ENCODE measurements at places on chromosomes 2 and 18. TPM values are rescaled to one million over a fixed set of nuclear protein-coding genes. Genes with fewer than 3 reads are reported as not detected.

Gene EHD3
- total RNA-seq, result 1.7 TPM

Gene NFU1
- 22.2 TPM for total RNA-seq

Gene ST6GAL2
- not detected for total RNA-seq

Gene CAPN13
- total RNA-seq, result not detected

Gene SULT1C2
- total RNA-seq, result not detected

Gene DYNAP
- not detected for total RNA-seq

Gene KIF1A
- total RNA-seq, result not detected

Gene FSIP2
- total RNA-seq, result 0.96 TPM

Gene GPBAR1
- total RNA-seq, result 1.6 TPM

Gene IGFBP5
- total RNA-seq, result not detected

Gene TEX44
- not detected for total RNA-seq

Gene RAD51AP2
- total RNA-seq, result not detected

Gene SKOR2
- total RNA-seq, result not detected

Gene PROM2
- total RNA-seq, result 0.60 TPM

Gene ALPG
- total RNA-seq, result not detected

Gene RNF138
- total RNA-seq, result 177 TPM

Gene MYO1B
- total RNA-seq, result 0.98 TPM

Gene PPP1R1C
- total RNA-seq, result not detected

Gene KRTCAP3
- 11.5 TPM for total RNA-seq

Gene MAP4K3
- total RNA-seq, result 18.4 TPM

Gene TNFRSF11A
- 1.7 TPM for total RNA-seq

Gene RIT2
- total RNA-seq, result not detected

Gene DSEL
- total RNA-seq, result 0.52 TPM

Gene ARHGEF4
- 4.1 TPM for total RNA-seq

Gene NEUROD1
- not detected for total RNA-seq

Gene OXER1
- total RNA-seq, result not detected

Gene SEPTIN10
- total RNA-seq, result 2.6 TPM

Gene IL1A
- not detected for total RNA-seq

Gene ECEL1
- total RNA-seq, result not detected

Gene IL1RN
- total RNA-seq, result 0.31 TPM

Gene NAGK
- total RNA-seq, result 62.3 TPM

Gene RAB10
- total RNA-seq, result 13.5 TPM

Gene MAPK4
- not detected for total RNA-seq

Gene FER1L5
- not detected for total RNA-seq

Gene IL37
- not detected for total RNA-seq

Gene PLEKHM3
- total RNA-seq, result 11.6 TPM

Gene TPO
- not detected for total RNA-seq

Gene ZEB2
- 12.3 TPM for total RNA-seq

Gene LHCGR
- not detected for total RNA-seq

Gene LIPT1
- total RNA-seq, result 13.3 TPM

Gene MYOM1
- total RNA-seq, result 0.74 TPM

Gene PTGR3
- 14.3 TPM for total RNA-seq

Gene ING5
- total RNA-seq, result 51.3 TPM

Gene NABP1
- 32.0 TPM for total RNA-seq

Gene ZC3H6
- 18.0 TPM for total RNA-seq

Gene CCDC150
- 0.75 TPM for total RNA-seq

Gene SPDYA
- 12.7 TPM for total RNA-seq

Gene NEU2
- not detected for total RNA-seq

Gene BOLL
- total RNA-seq, result not detected

Gene ARL4C
- total RNA-seq, result 471 TPM

Gene CCDC85A
- not detected for total RNA-seq
